ENCODE measurements at places on chromosomes 6 and 20. TPM values are rescaled to one million over a fixed set of nuclear protein-coding genes. Genes with fewer than 3 reads are reported as not detected.

DNA sequence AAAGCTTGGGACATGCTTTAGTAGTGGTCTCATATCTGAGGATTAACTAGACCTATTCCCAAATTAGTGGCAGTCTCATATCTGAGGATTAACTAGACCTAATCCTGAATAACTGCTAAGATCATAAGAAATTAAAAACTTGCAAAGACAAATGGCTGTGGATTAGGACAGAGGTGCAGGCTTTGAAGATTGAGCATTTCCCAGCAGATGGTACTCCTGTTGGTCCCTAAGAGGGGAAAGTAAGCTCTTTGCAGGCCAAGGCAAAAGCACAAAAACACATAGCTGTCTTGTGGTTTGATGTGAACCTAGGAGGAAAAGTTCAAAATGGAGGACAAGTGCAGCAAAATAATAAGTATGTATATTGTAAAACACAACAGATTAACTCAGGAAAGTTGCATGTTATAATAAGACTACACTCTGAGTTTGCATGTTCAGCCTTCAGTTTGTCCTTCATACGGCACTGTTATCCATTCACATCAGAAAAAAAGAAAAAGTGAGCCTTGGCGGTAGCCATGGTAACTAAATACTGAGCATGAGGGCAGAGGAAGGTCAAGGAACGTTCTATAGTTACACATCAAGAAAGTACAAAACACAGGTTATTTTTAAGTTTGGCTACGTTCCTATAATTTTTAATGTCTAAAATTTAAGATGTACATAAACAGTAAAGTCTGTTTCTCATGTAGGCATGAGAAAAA lies 62.8 kb downstream of the FILIP1 start:
- H3K36me3 ChIP-seq = no peaks in the 10 kb centered on the region
- no peaks in the 10 kb centered on the region for H3K27me3 ChIP-seq
- peaks cover 11% of the 10 kb centered on the region for H3K4me1 ChIP-seq
- DNase-seq = no peak
- H3K4me3 ChIP-seq = no peak overlapping the region

DNA sequence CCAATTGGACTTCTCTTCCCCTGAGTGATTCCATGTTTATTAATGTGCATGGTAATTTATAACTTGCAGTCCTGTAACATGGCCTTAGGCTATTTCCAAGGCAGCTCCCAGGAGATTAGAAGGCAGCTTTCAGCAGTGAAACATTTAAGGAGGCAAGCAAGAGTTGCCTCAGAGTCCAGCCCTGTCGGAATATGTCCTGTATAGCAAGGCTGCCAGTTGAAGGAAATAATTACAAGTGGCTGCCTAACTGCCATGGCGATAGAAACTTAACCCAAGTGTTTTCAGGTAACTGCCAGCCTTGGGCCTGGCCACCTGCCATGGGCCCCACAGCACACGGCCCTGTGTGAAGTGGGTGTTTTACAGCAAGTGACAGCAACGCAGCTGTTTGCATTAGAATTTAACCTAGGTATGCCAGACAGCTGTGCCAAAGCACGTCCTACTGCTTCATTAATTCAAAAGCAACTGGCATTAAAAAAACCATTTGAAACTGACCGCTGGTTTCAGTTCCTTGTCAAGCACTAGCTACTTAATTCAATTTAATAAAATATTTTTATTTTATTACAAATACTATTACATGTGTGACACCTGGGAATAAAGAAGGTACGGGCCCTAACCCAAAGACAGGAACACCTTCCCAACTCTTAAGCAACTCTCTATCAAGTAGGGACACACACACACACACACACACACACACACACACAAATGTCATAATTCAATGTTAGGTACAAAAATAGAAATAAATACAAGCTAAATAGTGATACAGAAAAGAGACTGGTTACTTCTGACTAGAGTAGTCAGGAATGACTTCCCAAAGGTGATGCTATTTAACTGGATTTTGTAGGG lies 151.8 kb upstream of the HEY2 start:
- H3K4me1 ChIP-seq = no peaks in the 10 kb centered on the region
- H3K36me3 ChIP-seq = no peaks in the 10 kb centered on the region
- H3K27ac ChIP-seq = no peak overlapping the region

GRCh38 chr6:52261229-52261628 lies 16.9 kb upstream of the IL17F start:
- no peak for DNase-seq
- H3K36me3 ChIP-seq = no peaks in the 10 kb centered on the region
- H3K27ac ChIP-seq = no peak overlapping the region
- no peaks in the 10 kb centered on the region for H3K4me1 ChIP-seq
- H3K27me3 ChIP-seq = no peaks in the 10 kb centered on the region

DNA sequence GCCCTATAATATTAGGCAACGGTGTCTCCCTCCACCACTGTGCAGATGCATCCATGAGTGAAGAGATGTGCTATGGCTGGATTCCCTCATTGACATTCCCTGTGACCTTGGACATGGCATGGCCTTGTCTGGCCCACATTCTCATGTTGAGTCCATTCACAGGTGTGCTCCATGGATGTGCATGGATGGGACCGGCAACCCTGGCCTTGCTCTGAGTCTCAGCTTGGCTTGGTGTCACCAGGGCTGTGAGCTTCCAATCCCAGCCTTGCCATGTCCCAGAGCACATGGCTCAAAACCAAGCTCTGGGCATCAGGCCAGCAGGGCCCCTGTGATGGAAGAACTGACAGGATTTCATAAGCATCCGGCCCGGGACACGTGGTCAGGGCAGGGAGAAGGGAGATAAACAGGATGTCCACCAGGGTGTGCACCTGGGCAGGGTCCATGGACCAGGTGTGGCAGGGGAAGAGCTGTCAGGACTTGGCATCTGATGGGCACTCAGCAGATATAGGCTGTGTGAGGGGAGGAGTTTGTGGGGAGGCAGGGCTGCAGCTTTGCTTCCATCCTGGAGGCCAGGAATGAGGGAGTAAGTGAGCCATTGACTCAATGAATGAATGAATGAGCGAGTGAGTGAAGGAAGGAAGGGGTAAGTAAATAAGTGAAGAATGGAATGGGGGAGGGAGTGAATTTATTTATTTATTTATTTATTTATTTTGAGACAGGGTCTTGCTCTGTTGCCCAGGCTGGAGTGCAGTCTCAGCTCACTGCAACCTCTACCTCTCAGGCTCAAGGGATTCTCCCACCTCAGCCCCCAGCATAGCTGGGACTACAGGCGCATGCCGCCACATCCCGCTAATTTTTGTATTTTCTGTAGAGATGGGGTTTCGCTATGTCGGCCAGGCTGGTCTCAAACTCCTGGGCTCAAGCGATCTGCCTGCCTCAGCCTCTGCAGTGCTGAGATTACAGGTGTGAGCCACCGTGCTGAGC lies 15.7 kb downstream of the NRSN2 start:
- no peak overlapping the region for H3K4me3 ChIP-seq
- no peaks in the 10 kb centered on the region for H3K4me1 ChIP-seq
- no peaks in the 10 kb centered on the region for H3K27me3 ChIP-seq
- no peaks in the 10 kb centered on the region for H3K36me3 ChIP-seq

The PRL gene
- not detected for total RNA-seq

The SLC17A4 gene
- total RNA-seq = not detected

The EDN3 gene
- 0.27 TPM for total RNA-seq

The WFDC12 gene
- total RNA-seq = not detected

Measured in ovary (tissue), 10 donors.